ENCODE measurements at places on chromosomes 2 and 18.

- peak; percentile 10 for DNase-seq
These were observed 15.0 kb upstream of the ELOA2 start for GRCh38 chr18:47050468-47050867.

- no peak for DNase-seq
These were observed 8.1 kb upstream of the TYMS start for GRCh38 chr18:649341-649740.

DNA sequence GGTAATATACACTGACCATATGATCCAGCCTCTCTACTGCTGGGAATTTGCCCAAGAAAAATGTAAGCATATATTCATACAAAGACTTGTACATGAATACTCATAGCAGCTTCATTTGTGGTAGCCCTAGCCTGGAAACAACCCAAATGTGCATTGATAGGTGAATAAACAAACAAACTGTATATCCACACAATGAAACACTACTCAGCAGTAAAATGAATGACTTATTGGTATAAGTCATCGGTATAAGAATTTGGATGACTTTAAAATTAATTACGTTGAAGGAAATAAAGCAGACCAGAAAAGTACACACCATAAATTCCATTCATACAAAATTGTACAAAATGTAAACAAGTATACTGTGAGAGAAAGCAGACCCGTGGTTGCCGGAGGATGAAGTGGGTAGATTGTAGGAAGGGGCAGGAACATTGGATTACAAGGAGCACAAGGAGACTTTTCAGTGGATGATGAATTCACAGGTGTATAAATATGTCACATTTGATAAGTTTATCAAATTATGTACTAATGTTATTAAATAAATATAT is 376.7 kb downstream of the TDRD15 start:
- no peak for DNase-seq

- no peak for DNase-seq
These were observed 155.6 kb downstream of the TTC27 start for GRCh38 chr2:32783469-32783868.

GRCh38 chr2:63066838-63067237 is 16.2 kb downstream of the OTX1 start:
- no peak for DNase-seq

DNA sequence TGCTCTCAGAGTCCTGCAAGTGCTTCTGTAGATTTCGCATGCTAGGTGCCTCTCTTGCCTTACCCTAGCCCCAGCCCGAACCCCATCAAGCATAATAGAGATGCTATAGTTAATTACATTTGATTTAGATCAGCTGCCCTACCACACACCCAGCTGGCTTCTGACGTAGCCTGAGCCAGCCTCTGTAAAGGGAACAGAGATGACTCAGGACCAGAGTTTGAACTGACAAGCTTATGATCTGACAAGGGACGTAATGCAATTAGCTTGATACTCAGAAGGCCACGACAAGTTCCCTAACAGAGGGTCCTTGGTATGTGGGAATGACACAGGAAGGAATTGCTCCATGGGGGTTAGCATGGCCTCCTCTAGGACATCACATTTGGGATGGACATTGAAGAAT is 126.6 kb downstream of the LRATD1 start:
- DNase-seq: no peak
